ENCODE measurements at places on chromosomes 4 and X. TPM values are rescaled to one million over a fixed set of nuclear protein-coding genes. Genes with fewer than 3 reads are reported as not detected.

GRCh38 chrX:48667509-48667908 is 16.1 kb upstream of the WAS start:
- no peak for DNase-seq

Gene DKK2
- total RNA-seq = 0.34 TPM

DNA sequence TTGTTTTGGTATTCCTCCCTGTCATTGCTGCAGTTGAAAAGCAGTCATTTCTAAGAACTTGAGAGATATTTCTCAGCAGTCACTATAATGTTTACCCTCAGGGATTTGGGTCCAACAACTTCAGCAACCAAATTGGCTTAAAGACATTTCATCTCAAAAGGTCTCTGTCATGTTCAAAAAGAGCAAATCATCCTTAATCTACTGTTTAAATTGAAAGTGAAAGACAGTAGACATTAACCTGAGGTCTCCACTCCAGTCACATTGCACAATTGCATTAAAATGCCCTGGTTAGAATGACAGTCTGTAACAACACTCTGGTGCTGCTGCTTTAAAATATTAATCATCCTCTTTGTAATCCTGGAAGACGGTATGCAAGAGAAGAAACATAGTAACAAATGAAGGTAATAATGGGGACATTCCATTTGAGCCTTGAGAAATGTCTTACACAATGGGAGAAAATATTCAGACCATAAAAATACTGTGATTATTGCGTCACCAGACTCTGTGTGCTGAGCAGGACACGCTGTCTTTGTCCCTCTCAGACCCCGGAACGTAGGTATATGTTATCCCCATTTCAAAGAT is 90.2 kb upstream of the UNC5C start:
- DNase-seq = no peak

GRCh38 chr4:147731580-147732517 is at the start of gene ARHGAP10:
TSS of gene ARHGAP10 (plus strand) at chr4:147732088. CDS start at chr4:147732302, 214 bp downstream.
- DNase-seq = peak; percentile 69

- DNase-seq = no peak
Measured at GRCh38 chr4:164378361-164378760, 375.6 kb upstream of the SMIM31 start.

Gene SORBS2
- 82.2 TPM for total RNA-seq

- DNase-seq = no peak
Measured at GRCh38 chr4:56183344-56183959, 203.8 kb downstream of the AASDH start.

DNA sequence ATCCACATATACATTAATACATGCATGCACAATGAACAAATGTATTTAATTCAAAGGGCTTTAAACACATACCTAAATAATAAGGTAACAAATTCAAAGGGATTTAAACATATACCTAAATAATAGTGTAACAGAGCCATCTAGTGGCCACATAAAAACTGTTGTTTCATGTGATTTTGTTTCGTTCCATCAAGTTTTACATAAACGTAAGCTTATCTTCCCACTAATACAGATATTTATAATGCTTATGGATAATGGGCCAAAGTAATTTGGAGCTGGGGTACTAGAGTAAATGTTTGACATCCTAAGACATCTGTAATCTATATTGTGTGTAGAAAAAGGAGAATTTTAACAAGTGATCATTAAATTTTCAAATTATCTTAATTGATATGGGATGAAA is 82.3 kb downstream of the PRSS12 start:
- no peak for DNase-seq

Gene UGT8
- total RNA-seq = 50.9 TPM

Data from left colon (tissue), 2 donors.